ENCODE measurements at places on chromosomes 5 and 9.

- DNase-seq: no peak
Observed at GRCh38 chr5:1842004-1842819, 40.5 kb downstream of the IRX4 start.

GRCh38 chr5:168691891-168692290 lies 112.7 kb upstream of the PANK3 start:
- no peak for DNase-seq

- no peak for DNase-seq
Observed at GRCh38 chr9:98410185-98410697, 154.8 kb upstream of the TBC1D2 start.

DNA sequence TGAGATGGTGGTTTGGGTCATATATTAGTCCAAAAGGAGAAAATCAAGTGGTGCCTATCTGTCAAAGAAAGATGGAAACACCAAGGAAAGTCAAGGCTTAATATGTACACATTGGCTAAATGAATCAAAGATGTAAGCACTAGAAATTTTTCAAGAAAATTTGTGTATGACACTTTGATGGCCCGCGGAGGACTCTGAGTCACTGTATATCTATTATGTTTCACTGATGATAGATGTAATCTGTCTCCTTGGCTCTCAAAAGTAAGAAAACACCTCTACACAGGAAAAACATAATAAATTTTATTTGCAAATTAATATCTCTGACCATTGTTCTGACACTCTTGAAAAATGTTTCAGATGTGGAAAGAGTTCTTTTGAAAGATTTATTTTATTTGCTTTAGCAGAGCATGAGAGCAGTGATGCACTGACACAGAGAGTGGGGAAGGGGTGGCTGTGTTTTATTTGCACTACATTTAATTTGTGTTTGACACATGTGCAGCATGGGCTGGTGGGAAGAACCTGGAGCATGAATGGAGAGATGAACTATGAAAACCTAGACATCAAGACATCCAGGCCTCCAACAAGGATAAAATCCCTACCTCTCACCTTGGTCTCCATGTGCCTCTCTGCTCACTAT lies 180.8 kb upstream of the GAS1 start:
- DNase-seq: no peak

DNA sequence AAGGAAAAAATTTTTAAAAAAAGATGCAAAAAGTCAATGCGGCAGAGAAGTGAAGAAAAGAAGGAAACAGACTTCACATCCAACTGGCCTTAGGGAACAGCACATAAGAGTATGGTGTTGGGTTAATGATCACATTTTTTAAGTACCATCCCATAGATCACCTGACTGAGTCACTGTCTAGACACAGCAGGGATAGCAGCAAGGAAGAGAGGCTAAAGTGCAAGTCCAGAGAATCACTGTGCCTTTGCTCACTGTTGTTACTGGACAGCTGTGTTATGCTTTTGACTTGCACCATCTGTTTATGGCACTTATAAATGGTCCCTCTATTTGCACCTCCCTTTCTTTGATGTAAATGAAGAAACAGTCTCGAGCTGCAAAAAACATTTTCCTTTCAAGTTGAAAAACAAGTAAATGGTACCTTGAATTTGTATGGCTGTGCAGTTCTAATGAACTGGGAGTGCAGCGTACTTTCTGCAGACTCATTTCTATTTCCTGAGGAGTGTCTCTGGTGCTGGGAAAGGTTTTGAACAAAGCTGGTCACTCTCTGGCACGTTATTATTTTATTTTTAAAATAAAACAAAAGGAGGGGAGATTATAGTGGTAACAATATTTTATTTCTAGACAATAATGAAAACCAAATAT lies 84.2 kb downstream of the TRPM6 start:
- no peak for DNase-seq

- DNase-seq: no peak
Observed at GRCh38 chr5:135230251-135230925, 168.6 kb downstream of the MACROH2A1 start.

DNA sequence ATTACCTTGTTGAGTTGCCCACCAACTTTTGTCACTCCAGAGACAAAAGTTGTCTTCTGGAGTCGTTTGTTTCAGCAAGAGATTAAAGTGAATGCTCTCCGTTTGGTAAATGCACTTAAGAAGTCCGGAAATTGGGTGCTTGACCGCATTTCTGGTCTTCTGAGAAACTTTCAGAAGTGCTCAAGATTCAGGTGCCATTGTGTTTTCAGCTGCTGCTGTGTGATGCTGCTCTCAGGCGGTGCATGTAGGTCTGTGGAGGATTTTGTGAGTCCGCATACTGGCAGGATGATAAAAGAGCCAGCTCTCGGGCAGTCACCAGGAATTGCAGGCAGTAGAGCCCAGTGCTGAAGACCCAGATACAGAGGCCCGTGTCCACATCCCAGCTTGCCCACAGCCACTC lies 5.9 kb upstream of the NFIL3 start:
- DNase-seq: no peak

DNA sequence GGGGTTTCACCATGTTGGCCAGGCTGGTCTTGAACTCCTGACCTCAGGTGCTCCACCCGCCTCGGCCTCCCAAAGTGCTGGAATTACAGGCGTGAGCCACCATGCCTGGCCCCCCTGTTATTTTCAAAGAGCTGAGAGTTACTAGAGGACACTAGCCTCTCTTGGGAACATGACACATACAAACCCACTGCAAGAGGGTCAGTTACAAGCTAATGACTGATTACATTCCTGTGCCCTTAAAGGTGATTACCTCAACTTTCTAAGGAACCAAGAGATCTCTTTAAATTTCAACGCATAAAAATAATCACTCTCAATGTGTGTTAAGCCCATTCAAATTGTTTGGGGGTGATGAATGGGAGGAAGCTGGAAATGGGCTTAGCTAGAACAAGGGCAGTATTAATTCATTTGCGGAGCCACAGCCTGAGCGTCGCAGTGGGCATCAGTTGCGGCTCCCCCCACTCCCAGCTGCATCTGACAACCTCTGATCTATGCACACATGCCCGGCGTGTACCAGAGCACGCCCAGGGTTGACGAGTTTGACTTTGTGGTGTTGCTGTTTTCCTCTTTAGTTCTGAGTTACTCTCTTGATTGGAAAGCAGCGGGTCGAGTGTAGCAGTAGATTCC lies 146.9 kb downstream of the GOLPH3 start:
- no peak for DNase-seq

DNA sequence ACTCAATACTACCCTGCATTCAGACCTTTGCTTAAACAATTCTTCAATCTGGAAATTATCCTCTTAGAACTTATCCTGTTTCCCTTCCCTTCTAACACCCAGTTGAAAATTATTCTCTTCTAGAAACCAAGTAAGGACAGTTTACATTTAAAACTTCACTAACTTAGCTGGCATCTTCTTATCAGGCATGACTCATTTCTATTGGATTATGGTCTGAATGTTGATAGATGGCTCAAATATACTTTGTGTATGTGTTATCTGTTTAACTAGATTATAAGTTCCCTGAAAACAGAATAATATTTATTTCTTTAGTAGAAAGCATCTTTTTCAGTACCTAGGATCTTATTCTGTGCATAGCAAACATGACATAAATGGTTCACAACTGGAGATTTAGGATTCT lies 161.9 kb downstream of the PPP2R2B start:
- no peak for DNase-seq
